ENCODE measurements at places on chromosomes 5 and 9.

DNA sequence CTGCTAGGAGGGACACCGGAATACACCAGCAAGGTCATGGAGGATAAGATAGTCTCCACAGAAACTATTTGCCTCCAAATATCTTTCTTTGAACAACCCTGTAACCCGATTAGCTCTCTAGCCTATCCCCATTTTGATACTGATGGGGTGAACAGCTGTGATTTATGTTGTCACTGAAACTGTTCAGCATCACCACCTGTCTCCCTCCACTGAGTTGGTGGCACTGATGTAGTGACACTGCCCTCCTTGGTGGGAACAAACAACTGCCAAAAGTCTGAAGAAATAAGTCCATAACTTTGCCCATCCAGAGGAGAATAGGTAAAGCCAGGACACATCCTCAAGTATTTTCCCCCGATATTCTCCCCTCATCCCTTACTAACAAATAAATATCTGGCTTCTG is 24.3 kb upstream of the KCNV2 start:
- DNase-seq, result peak; percentile 12

- DNase-seq, result no peak
Observed at GRCh38 chr5:173498739-173499470, 117.5 kb downstream of the BOD1 start.

- DNase-seq, result no peak
Observed at GRCh38 chr5:9771079-9771478, 140.9 kb upstream of the TAS2R1 start.

DNA sequence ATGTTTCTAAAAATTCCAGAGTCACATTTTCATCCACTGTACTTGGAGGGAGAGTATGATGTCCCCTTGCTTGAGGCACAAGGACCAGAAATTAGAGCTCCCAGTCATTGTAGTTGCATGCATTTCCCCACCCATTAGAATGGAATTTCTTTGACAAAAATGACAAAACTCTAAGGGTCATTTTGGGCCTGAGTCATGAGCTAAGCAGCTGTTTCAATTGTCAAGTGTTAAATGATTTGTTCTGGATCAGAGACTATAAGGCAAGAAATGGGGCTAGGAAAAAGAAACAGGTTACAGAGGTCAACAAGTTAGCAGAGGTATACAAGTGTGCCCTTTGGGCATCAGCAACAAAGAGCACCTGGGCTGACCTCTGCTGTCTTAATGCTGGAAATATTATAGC is 131.2 kb upstream of the IQGAP2 start:
- no peak for DNase-seq

DNA sequence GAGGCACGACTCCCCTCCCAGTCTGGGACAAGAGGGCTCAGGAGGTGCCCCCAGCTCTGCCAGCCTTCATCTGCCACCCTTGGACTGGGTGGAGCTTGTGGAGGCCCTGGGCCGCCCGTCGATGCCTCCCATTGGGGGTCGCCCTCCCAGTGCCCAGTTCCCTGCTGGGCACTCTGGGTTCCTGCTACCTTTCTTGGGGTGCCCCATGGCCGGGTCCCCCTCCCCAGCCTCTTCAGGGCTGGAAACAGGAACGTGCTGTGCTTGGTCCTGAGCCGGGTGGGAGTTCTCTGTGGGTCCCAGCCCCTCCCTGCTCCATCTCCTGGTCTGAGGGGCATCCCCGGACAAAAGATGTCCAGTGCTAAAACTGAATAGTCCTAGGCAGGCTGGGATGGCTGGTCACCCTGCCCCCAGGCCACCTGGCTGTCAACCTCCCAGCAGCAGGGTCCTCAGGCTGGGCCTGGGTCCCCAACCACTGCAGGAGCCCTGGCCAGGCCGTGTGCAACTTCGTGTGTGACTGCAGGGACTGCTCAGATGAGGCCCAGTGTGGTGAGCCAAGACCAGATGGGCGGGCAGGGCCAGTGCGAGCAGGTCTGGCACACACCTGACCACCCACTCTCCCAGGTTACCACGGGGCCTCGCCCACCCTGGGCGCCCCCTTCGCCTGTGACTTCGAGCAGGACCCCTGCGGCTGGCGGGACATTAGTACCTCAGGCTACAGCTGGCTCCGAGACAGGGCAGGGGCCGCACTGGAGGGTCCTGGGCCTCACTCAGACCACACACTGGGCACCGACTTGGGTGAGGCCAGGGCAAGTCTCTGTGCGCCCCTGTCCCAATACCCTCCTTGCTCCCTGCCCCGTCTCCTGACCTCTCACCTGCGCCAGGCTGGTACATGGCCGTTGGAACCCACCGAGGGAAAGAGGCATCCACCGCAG is 784 bp downstream of the MAMDC4 start:
- DNase-seq, result no peak

- no peak for DNase-seq
Observed at GRCh38 chr5:164680812-164681520, 1175.5 kb downstream of the MAT2B start.

DNA sequence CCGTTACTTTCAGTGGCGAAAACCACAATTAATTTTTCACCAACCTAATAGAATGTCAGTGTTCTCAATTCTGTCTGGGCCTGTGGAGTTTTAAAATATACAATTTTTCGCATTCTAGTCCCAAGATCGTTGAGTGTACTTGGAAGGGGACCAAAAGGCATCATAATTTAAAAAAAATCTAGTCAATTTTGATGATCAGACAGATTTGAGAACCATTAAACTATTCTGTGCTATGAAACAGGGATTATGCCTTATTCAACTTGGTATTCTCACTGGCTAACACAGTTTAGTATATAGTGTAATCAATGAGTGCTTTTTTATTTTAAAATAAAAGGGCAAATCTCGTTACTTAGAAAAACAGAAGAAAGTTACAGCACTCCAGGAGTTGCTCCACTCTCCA is 61.5 kb upstream of the TNFSF15 start:
- DNase-seq, result no peak

DNA sequence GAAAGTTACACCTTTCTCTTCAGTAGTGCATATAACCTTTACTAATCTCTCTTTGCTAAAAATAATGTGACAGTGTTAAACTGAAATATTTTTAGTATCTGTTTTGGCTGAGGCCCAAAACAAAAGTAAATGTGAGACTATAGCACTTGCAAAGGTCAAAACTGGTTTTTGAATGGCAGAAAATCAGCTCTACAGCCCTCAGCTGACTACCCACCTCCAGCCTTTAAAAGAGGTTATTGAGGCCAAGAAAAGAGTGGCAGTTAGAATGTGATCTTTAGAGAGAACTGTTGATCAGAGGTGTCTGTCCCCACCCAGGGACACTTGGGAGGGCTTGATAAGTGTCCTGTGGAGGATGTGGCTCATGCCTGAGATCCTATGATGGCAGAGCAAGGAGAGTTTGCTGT is 30.9 kb downstream of the PRKACG start:
- peak; percentile 34 for DNase-seq

DNA sequence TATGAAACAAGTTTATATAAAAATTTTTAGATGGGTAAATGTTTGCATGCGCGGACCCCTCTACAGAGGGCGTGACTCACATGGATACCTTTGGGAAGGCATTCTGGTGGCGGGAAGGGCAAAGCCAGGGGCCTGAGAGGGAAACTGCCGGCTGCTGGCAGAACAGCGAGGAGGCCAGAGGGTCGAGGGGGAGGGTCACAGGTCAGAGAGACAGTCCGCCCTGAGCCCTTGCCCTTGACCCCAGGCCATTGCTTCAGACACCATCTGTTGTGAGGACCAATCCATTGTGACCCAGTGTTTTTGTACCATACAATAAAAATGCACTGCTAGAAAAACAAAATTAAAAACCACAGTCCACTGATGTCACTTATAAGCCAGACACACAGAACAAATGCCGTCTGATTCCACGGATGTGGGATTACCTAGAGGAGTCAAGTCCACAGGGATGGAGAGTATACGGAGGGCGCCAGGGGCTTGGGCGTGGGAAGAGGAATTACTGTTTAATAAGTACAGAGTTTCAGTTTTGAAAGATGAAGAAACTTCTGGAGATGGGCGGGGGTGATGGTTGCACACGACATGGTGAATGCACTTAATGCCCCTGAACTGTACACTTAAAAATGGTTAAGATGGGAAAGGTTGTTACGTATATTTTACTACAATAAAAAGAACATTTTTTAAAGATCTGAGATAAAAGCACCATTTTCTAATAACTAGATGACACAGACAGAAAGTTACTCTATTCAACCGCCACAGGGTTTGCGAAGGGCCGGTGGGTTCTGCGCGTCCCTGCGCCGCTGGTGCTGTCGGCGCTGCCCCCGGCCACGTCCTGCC is 12.0 kb downstream of the BTNL9 start:
- DNase-seq, result no peak

DNA sequence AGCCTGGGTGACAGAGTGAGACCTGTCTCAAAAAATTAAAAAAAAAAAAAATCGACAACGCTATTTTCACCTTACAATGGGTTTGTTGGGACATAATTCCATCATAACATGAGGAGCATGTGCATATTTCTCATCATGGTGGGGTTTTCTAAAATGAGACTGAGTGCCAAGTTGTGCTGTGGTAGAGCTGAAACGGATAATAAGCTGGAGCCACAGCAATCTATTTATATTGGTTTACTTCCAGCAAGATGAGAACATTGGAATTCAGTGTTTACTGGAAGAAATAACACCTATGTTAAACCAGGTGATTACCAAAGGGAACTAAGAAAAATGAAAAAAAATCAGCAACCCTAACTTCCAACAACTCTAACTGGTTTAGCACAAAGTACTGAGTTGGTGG is 102.3 kb upstream of the IL6ST start:
- no peak for DNase-seq

- no peak for DNase-seq
Observed at GRCh38 chr5:169431386-169431785, 130.4 kb upstream of the SLIT3 start.

DNA sequence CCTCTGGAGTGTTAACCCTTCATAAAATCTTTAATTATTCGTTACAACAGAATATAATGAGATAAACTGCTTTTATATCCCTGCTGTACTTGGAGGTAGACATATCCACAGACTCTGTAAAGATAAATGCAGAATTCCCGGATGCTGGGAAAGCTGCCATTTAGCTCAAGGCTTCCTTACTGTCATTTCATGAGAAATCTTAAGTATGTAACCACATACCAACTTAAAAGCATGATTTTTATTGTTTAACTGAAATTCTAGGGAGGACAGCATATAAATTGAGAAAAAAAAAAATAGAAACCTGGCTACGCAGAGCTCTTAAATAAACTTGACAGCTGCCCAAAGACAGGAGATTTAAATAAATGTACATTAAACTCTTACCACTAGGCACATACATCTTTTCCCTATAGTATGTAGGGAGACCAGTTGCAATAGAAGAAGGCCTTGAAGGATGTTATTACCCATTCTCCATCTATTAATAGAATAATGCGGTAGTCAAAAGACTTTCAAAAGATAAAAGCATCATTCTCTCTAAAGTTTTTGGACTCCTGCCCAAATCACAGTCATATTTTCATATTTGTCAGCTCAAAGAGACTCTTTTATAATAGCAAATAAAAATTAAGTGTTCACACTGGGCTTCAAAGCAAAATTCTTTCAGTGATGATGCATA is 373.8 kb downstream of the NDUFS4 start:
- no peak for DNase-seq

- DNase-seq, result no peak
Observed at GRCh38 chr5:160029540-160030139, 20.7 kb downstream of the TTC1 start.

DNA sequence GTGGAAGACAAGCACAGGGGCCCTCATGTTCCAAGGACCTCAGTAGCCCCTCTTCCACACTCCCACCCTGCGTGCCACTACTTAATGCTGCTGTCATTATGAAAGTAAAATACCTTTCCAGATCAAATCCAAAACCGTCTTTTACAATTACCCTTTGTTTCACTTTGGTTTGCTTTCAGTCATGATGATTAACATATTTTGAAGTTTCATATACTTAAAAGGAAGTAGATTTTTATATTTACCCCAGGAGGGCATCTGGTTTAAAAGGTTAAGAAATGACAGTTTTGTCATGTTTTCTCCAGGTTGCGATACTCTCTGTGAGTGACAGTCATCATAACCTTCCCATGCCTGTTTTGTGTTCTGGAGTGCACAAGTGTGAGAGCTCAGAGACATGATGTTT is 13.5 kb upstream of the MAP1B start:
- no peak for DNase-seq

- DNase-seq, result no peak
Observed at GRCh38 chr5:158783382-158783781, 316.3 kb downstream of the EBF1 start.

DNA sequence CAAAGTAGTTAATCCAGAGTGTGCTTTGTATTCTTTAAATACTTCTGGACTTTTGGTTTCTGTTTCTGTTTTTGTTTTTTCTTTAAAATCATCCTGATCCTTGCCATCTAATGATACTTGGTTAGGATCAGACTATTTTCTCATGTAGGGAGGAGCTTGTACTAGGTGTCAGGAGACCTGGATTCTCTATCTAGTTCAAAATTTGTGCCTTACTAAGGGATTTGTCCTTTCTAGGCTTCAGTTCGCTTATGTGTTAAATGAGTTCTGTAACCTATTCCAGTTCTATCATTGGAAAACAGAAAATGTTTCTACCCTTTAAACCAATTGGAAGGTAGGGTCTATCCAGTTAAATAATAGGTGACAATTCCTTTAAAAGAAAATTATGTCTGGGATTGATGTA is 3.3 kb upstream of the MEF2C start:
- no peak for DNase-seq

GRCh38 chr5:172223901-172224873 is 30.2 kb downstream of the EFCAB9 start:
- DNase-seq, result no peak

GRCh38 chr9:2387166-2387565 is 234.4 kb upstream of the VLDLR start:
- DNase-seq, result no peak

GRCh38 chr9:93958121-93958818 is 3.1 kb upstream of the BARX1 start:
- DNase-seq, result no peak

DNA sequence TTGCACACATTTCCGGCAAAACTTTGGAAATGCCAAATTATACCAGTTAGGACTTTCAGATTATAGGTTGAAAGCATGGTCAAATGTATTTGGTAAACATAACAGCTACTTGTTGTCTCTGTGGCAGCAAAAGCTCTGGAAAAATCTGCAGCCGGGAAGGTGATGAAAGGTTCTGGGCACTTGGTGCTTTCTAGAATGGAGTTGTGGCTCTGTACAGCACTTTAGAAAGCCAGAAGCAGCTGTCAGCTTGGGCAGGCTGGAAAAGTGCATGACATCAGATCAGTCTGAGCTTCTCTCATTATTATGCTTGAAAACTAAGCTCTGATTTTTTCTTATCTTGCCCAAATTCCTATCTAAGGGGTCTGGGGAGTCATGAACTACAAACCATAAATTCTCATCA is 118.6 kb upstream of the MAST4 start:
- no peak for DNase-seq

GRCh38 chr9:127525401-127526188 is 74.3 kb downstream of the LRSAM1 start:
- DNase-seq, result peak; percentile 49

GRCh38 chr9:110602281-110602680 is 22.7 kb upstream of the SVEP1 start:
- no peak for DNase-seq

GRCh38 chr5:14405706-14406553 is 175.7 kb upstream of the OTULINL start:
- no peak for DNase-seq
